ENCODE measurements at places on chromosomes 1 and 21.
A peak's percentile ranks its signal among the peaks of the same experiment; 100 is the strongest.

DNA sequence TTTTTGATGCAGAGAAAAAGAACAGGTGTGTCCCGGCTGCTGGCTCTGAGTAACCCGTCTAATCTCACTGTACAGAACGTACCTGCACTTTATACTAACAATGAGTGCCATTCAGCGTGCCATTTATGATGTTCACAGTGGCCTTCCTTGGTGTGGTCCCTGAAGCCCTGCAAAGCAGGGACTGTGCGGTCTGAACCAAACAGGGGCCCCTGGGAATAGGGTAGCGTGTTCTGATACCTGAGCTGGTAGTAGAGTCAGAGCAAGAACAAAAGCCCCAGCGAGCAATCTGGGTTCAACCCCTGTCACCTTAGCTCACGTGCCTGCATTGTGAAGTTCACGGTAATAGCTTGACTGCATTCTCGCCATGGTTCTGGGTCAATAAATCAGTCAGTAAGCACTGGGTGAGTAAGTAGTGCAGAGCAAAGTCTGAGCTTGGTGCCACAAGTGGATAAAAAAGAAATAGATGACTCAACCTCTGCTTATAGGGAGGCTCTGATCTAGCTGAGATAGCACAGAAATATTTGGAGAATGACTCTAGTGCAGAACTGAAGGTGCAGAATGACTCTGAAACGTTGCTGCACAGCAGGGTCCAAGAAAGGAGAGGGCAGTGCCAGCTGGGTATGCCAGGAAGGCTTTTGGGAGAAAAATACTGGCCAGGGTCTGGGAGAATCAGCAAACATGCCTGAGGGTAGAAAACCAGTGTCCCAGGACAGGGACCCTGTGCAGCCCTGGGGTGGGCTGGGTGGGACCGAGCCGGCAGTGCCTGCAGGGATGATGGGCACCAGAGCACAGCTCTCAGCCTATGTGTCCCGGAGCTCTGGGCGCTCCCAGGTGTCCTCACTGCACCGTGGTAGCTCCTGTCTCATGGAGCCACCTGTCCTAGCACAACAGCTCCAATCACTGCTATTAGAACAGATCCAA, 125.9 kb downstream of the RHOU start:
- DNase-seq: peak; percentile 67

DNA sequence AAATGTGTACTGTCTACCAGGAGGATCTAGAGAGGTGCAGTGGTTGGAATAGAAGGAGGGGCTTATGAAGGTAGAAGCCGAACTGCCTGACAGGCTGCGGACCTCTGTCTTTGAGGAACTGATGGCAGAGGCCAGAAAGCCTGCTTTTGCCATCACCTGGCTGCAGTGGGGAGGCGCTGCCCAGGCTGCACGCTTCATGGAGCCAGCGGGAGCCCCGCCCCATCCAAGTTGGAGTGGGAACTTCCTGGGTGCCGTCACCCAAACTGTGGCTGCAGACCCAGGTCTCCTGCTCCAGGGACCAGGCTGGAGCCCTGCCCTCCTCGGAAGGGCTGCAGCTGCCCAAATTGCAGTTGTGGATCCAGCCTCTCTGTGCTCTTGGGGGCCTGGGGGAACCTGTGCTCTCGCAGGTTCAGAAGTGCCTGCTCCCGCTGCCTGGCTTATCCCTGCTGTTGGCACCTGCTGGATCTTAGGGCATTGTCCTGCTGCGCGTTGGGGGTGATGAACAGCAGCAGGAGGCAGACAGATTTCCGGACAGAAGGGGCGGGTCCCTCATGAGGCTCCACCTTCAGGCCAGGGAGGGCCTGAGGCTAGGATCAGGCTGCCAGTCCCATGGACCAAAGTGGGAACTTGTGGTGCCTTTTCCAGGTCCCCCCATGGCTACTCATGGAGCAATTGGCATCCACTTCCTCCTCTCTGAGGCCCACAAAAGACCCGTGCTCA, 118.0 kb upstream of the PLPPR4 start:
- no peak for DNase-seq

DNA sequence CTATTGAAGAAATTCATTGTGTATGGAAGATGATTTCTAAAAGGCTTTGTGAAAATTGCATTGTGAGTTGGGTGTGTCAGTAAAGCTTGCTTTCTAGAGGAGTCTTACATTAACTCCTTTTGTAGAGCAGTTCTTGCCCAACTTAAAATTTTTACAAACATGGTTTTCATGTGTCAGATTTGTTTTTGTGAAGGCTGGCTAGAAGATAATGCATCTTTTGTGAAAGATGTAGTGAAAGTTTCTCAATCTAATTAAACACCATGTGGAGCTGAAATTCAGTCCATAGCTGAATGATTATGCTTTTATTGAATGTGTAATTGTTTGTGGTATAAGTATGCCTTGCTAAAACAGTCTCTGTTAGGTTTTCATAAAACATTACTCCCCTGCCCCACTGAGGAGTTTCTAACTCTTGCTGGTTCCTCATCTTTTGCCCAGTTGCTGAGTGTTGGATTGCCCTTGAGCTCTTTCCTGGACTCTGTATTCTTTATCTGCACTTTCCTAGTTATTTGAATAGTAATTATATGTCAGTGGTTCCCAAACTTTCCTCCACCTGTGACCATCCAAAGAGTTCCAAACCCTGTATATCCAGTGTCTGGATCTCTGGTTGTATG, 38.0 kb downstream of the KCTD3 start:
- no peak for DNase-seq

DNA sequence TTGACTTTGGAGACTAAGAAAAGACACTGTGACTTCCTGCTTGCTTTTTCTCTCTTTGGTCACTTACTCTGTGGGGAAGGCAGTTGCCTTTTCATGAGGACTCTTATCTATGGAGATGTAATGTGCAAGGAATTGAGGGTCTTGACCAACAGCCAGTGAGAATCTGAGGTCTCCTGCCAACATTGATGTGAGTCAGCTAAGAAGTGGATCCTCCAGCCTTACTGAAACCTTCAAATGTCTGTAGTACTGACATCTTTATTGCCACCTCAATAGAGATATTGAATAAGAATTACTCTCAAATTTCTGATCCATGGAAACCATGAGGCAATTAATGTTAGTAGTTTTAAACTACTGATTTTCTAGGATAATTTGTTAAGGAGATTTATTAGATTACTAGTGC, 598.4 kb downstream of the ADGRL2 start:
- no peak for DNase-seq

DNA sequence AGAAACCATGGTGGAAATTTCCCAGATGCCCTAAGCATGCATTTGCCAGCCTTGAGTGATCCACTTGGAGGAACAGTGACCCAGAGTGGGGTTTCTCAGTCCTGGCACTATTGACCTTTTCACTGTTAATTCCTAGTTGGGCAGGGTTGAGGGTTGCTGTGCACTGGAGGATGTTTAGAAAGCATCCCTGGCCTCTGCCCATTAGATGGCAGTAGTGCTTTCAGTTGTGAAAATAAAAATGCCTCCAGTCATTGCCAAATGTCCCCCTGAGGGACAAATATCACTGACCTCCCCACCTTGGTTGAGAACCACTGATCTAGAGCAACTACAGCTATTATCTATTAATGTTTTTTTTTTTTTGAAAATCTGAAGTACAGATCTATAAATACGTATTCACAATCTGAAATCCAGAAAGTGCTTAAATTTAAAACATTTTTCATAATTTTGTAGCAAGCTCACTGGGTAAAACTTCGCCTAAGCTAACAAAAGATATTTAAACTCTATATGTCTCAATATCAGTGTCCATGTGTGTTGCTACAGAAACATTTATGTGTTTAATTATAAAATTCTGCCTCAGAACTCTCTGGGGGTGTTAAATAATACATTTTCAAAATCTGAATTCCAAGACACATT, 27.3 kb downstream of the F3 start:
- no peak for DNase-seq

DNA sequence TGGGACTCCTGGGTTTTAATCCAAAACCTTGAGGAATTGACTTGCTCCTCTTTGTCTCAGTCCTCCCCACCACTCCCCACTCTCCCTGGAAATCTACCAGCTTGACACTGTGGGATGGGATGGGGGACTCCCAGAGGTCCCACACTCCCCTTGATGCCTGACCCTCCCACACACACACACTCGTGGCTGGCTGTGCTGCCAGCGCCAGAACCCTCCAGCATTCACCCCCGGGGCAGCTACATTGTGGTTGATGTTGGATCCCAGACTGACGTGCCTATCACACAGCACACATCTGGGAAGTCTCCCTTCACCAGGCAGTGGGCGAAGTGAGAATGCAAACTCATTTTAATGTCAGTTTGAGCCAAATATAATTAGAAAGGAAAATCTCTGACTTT, 10.0 kb downstream of the KIRREL1 start:
- DNase-seq: no peak

Data from non-pigmented ciliary epithelial cell (primary cell).